ENCODE measurements at places on chromosomes 16 and 17.

GRCh38 chr16:82044585-82044911 lies 9.5 kb downstream of the HSD17B2 start:
- DNase-seq = no peak

GRCh38 chr16:55217392-55217791 lies 106.6 kb upstream of the IRX6 start:
- DNase-seq = no peak

DNA sequence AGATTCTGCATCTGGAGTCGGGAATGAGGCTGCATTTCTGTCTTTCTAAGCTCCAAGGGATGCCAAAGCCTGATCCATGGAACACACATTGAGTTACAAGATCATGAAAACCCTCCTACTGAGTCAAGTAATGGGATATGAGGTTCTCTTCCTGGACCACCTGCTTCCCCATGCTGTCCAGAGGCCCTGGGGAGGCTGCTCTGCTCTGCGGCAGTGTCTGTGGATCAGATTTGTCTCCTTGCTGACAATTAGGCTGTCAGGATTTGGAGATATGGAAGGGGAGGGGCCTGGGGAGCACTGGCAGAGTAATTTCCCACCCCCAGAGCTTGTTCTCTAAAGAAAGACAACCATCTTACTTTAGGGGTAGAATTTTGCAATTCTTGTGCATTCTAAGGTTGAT lies 33.0 kb downstream of the C16orf95 start:
- DNase-seq = no peak

DNA sequence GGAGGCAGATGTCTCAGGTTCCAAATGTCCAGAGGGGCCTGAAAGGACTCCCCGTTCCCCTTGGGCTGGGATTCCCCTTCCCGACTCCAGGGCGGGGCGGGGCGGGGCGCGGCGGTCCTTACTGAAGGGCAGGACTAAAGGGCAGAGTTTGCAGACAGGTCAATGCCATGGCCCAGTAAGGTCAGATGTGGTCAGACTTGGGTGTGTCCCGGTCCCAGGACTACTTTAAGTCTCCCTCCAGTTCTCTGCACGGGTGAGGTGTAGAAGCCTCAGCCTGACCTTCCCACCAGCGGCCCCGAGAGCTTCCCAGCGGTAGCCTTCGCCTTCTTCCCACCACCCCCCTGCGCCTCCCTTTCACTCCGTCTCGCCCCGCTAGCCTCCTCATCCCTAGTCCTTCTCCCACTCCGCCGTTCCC lies 532 bp downstream of the KDM6B start:
- DNase-seq = peak; percentile 75

- no peak for DNase-seq
These were observed 4.5 kb downstream of the NXPH3 start for GRCh38 chr17:49580055-49580721.

DNA sequence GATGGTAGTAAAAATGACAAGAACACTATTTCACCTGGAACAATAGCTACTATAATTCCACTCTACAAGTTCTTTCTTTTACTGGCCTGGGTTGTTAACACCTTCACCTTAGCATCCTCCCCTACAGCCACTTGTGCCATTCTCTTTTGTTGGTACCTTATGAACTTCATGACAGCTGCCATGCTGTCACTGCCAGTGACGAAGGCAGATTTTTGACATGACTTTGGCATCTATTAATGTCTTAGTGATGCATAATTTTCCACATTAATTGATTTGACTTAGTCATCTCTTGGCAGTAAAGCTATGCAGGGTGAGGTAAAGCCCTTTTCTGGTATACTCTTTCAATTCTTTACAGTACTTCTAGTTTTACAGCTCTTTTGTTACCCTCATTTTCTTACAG lies 207.9 kb downstream of the TANC2 start:
- no peak for DNase-seq

DNA sequence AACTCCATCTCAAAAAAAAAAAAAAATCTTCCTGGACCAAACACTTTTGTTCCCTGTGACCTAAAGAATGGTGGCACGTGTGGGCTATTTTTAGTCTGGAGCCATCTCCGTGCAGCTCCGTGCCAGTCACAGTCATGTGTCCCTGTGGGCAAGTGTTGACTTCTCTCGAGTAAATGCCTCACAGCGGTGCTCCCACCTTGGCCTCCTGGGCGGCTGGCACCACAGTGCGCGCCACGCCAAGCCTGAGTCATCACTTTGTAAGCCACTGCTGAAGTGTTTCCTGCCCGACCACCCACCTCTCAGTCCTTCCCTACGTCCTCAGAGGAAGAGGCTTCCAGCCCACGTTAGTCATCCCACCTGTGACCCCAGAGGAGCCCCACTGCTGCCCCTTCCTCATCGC lies 10.9 kb upstream of the HEXD start:
- DNase-seq = peak; percentile 68

DNA sequence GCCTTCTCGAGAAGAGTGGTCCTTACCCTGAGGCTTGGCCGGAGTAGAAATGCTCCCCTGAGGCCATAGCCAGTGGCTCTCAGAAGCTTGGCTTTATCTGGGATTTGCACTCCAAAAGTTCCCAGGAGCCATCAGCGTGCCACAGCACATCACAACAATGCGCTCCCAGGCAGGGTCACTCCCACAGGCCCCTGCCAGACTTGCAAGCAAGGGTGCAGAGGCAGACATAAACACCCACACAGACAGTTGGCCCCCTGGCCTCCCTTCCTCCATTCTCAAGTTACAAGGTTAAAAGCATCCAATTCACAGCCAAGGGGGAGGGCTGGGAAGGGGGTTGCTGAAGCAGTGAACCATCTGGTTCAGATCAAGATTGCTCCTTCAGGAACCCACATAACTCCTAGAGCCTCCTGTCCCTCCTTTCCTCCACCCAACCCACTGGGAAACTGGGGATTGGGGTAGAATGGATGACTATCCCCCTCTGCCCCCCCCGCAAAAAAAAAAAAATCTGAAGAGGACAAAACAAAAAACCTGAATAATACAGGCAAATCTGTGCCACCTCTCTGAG lies 1.8 kb downstream of the ST3GAL2 start:
- DNase-seq = no peak

- no peak for DNase-seq
These were observed 2.3 kb upstream of the MVD start for GRCh38 chr16:88665148-88665547.

- DNase-seq = peak; percentile 84
These were observed 9.1 kb upstream of the TMEM100 start for GRCh38 chr17:55731586-55732250.

Data from left cardiac atrium (tissue), 4 donors.